Stimulated activated CD4-positive, alpha-beta T cell treated with anti-CD3 and anti-CD28 coated beads, TNF-alpha, amount 100 ng/mL, for 48 hours (primary cell): ENCODE measurements at places on chromosomes 11 and 22.

DNA sequence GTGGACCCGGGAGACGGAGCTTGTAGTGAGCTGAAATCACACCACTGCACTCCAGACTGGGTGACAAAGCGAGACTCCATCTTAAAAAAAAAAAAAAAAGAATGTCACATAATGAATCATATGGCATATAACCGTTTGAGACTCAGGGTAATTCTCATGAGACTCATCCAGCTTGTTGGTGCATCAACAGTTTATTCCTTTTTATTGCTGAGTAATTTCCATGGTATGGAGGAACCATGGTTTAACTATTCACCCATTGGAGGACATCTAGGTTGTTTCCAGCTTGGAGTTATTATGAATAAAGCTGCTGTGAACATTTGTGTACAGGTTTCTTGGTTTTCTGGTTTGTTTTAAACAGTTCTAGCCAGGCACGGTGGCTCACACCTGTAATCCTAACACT lies 25.3 kb downstream of the PPARA start:
- no peak for DNase-seq

DNA sequence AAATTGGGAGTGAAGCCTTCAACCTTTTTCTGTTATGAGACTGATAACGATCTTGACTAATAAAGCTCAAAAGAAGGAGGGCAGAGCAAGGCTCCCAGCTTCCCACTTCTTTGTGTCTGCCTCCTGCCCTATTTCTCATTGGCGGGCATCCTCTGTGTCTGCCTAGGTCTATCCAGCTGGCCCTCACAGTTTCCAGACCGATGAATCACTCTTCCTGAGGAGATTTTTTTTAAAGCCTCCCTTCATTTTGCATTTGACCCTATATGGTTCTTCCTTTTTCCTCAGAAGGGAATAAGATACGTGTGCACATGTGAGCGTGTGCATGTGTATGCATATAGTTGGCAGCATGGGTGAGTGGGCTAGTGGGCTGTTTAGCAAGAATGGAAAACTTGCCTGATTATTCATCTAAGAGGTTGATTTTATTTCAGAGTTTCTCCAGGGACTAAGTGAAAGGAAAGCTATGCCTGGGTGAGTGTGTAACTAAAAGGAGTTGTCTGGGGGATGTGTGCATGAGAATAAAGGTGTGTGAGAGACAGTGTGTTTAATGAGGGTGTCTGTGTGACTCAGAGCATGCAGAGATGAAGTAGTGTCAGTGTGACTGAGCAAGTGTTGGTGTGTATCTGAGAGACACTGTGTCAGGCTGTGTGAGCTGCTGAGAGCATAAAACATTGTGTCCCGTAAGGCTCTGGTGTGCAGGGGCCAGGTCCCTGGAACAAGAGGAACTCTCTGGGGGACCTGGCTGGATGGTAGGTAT lies 12.2 kb downstream of the PHLDB1 start:
- DNase-seq: no peak

DNA sequence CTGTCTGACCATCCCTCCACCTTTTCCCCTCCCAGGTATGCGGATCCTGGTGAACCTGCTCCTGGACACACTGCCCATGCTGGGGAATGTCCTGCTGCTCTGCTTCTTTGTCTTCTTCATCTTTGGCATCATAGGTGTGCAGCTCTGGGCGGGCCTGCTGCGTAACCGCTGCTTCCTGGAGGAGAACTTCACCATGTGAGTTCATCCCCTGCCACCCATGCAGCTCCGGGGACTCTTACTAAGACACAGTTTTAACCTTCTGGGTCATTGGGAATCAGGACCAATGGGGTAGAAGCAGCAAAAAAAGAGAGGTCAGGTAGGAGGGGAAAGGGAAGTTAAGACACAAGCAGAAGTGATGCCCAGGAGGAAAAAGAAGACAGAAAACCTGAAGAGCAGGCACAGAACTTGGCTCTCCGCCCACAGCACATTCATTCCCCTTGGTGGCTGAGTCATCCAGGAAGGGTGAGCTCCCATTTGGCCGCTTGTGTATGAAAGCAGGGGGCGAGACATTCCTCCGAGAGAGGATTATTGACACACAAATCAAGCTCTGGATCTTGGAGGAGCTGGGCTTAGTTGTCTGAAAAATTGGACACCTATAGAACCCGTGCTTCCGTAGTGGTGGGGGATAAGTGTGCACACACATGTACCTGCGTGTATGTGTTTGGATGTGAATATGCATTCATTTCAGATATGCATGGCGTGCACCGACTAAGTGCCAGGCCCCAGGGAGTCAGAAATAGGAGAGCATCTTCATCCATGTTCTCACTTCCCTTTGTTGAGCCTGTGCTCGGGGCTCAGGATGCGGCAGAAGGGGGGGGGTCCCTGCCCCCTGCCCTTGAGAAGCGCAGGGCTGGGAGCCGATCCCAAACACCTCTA lies 64.2 kb downstream of the CACNA1I start:
- peak; percentile 37 for DNase-seq

DNA sequence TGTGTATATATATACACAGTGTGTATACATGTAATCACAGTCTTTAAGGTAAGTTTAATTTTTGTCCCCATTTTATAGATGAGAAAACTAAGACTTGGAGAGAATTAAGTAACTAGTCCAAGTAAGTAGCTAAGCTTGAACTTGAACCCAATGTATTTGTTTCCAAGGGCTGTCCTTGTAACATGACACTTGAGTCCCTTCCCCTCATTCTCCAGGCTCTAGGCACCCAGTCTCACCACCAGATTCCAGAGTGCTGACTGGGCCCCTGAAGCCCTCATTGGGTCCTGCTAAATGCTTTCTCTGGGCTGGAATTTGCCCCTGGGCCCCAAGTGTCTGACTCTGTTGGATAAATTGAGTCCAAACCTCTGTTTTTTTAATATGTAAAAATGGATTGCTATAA lies 45.5 kb downstream of the ADM start:
- DNase-seq: no peak

DNA sequence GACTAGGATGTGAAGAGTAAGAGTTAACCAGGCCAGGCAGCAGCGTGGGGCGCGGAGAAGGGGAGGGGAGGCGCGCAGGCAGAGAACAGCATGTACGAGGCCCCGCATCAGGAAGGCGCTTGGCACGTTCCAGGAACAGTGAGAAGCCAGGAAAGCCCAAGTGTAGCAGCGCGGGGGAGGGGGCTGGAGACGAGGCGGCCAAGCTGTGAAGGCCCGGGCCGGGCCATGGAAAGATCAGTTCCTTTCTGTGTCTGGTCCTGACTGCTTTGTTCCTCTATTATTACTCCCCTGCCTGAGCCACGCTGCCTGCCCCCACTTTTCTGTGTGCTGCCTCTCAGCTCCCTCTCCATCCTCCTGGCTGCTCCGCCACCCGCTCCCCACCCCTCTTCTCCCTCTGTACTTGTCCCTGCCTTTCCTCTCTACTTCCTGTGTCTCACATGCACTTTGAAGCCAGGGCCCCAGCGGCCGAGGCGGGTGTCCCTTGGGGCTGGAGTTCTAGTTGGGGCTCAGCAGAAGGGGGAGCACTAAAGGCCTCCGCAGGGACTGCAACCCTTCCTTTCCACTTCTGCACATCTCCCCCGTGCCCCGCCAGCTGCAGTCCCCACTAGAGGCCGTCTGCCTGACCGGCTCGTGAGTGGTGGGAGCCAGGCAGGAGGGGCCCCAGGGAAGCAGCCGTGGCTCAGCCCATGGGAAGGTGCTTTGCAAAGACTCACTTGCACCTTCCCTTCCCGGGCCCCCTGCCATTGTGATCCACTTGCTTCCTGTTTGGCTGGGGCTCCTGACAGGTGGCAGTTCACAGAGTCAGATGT lies 63.7 kb downstream of the PRDM11 start:
- DNase-seq: no peak

GRCh38 chr22:46112405-46112804 lies 37.9 kb upstream of the PPARA start:
- no peak for DNase-seq

DNA sequence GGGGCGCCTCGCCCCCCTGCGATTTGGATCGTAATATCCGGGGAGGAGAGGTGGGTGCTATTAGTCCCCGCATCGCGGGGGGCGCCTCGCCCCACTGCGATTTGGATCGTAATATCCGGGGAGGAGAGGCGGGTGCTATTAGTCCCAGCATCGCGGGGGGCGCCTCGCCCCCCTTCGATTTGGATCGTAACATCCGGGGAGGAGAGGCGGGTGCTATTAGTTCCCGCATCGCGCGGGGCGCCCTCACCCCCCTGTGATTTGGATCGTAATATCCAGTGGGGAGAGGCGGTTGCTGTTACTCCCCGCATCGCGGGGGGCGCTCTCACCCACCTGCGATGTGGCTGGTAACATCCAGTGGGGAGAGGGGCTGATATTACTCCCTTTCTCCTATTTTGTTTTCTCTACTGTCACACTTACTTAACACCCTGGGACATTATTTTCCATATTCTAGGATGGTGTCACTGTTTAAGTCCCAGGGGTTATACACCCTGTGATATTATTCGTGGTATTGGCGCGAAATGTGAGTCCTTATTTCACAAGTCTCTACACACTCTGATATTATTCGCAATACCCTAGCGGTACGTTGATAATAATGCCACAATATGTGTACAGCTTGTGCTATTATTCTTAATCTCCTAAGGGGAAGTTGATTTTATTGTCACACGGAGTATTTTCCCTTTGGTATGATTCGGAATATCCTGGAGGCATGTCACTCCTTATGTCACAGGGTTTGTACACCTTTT lies 57.8 kb upstream of the ALDH3B2 start:
- no peak for DNase-seq

GRCh38 chr11:2529173-2529572 lies 84.4 kb downstream of the KCNQ1 start:
- DNase-seq: no peak

- DNase-seq: no peak
These were observed 14.1 kb upstream of the PGM2L1 start for GRCh38 chr11:74412321-74412720.

GRCh38 chr22:29510542-29510941 lies 30.5 kb downstream of the NEFH start:
- no peak for DNase-seq

DNA sequence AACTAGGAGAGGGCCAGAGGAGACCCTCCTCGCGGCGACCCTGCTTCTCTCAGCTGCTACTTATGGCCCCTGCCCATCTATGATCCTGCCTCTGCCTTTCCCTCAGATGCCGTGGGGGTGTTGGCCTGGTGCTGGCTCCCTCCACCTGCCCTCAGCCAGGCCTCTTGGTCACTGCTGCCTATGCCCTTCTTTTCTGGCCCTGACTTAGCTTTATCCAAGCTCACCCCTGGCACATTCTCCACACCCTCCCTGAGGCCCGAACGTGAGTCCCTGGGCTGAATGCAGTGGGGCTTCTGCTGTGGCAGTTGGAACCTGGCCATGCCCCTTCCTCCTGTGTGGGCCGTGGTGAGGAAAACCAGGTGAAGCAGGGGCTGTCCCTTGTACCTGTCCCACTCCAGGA lies 19.8 kb upstream of the SUSD2 start:
- DNase-seq: no peak

- DNase-seq: no peak
These were observed 358.6 kb downstream of the TENM4 start for GRCh38 chr11:79082280-79082679.
